ENCODE measurements at places on chromosomes 1 and 21.

DNA sequence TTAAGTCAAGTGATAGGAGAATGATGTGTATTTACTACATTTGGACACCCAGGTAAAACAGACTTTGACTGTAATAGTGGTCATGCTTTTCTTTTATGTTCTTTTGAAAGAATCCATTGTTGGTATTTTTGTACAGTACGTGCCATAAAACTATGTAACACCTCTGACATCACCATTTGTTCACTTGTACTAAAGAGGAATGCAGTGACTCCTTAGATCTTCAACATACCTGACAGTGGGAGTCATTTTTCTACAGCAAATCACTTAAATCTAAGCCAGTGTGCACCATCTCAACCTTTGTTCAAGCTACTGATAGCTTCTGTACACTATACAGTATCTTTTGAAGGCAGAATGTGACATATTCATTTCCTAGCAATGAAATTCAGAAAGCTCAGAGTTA, 6.3 kb upstream of the PLD5 start:
- DNase-seq, result no peak

DNA sequence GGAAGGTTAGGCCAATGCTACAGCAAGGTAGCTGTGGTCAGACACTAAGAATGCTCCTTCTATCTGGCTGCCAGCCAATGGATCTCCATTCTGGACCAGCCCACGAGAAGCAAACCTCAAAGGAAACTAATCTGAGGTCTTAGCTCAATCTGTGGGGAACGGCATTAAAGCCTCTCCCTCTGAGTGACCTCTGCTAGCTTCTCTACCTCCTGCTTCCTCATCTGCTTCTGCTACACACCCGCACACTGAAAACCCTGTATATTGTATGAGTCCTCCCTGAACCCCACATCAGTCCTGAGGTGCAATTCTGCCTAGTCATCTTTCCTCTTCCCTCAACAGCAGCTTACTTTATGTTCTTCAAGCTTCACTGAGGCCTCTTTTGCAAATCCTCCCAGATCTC, 6.9 kb upstream of the GALE start:
- DNase-seq, result no peak

GRCh38 chr1:214524824-214525223, 26.6 kb downstream of the PTPN14 start:
- DNase-seq, result no peak

DNA sequence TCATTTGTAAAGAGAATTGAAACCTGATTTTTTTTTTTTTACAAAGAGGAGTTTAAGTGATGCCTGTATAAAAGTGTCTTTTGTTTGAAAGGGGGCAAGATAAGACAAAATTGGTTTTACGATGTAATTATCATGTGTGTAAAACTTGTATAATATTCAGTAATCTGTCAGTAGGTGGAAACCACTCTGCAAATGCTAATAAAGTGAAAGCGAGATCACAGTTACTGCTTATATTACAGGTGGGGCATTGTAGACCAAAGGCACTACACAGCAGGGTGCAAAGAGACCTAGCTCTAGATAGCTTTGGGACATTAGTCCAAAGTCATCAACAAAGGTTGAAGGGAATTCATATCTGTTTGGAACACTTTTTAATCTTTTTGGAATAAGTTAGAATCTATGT, 174.2 kb downstream of the LHX8 start:
- no peak for DNase-seq

DNA sequence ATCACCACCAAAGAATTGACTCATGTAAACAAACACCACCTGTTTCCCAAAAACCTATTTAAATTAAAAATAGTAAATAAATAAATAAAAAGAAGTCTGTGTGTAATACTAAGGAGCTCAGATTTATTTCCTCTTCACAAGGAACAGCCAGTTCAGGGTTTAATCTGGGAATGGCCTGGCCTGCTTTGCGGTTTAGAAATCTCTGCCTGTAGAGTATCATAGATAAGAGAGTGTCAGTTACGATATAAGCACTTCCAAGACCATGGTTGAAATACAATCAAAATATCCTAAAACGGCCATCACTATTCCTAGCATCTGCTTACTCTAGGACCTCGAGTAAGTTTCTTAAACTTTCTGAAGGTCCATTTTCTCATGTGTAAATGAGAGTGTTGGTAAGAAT, 274.4 kb downstream of the PLPP3 start:
- DNase-seq, result no peak

GRCh38 chr1:207861442-207862177, 49.3 kb downstream of the CD34 start:
- no peak for DNase-seq

DNA sequence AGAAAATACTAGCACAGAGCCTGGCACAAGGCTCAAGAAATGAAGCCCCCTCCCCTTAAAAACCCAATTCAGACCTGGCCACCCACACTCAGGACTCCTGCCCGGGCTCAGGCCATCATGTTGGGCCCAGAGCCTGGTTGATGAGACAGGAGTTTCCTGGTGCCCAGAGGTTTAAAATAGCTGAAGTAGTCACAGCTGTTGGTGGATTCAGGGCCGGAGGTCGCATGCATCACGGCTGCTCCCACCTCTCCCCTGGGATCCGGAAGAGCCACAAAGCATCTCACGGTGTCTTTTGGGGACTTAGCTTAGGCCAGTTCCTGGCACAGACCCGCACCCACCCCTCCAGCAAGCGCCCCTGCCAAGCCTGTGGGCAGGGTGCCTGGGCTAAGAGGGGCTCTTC, 2.6 kb upstream of the PADI2 start:
- DNase-seq, result no peak

- no peak for DNase-seq
Measured at GRCh38 chr1:231693361-231694074, 66.9 kb downstream of the DISC1 start.

DNA sequence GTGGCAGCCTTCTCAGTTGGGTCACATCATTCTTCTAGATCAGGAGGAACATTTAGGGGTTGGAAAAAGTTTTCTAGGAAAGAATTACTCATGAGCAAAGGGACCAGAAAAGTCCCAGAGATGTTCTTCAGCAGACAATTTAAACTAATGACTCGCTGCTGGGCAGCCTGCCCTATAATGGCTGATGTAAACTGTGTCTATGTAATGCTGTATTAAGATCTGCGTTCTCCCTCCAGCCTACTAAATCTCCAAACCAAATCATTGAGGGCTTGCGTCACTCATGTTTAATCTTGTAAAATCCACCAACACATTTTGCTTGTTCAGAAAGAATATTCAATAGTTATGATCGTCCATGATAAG, 92.1 kb downstream of the LRRC8C start:
- no peak for DNase-seq

GRCh38 chr1:218996362-218996761, 177.3 kb upstream of the LYPLAL1 start:
- DNase-seq, result no peak

GRCh38 chr1:87523466-87523865, 194.8 kb downstream of the LMO4 start:
- no peak for DNase-seq

GRCh38 chr1:44485934-44486460, 80.9 kb downstream of the RNF220 start:
- DNase-seq, result no peak

GRCh38 chr1:88502886-88503285, 181.2 kb upstream of the PKN2 start:
- no peak for DNase-seq

DNA sequence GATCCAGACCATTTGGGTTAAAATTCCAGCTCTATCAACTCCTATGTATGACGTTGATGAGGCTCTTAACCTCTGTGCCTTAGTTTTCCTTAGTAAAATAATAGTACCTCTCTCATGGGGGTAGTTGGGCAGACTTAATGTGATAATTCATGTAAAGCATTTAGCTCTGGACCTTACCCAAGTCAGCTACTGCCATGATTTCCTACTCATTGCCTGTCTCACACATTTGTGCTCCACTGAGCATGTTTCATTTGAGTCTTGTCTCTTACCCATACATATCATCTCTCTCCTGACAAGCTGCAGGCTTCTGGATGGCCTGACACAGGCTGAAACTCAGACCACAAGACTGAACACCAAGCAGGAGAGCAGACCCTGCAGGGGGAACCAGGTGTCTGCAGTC, 77.7 kb upstream of the ZBTB40 start:
- DNase-seq, result no peak

DNA sequence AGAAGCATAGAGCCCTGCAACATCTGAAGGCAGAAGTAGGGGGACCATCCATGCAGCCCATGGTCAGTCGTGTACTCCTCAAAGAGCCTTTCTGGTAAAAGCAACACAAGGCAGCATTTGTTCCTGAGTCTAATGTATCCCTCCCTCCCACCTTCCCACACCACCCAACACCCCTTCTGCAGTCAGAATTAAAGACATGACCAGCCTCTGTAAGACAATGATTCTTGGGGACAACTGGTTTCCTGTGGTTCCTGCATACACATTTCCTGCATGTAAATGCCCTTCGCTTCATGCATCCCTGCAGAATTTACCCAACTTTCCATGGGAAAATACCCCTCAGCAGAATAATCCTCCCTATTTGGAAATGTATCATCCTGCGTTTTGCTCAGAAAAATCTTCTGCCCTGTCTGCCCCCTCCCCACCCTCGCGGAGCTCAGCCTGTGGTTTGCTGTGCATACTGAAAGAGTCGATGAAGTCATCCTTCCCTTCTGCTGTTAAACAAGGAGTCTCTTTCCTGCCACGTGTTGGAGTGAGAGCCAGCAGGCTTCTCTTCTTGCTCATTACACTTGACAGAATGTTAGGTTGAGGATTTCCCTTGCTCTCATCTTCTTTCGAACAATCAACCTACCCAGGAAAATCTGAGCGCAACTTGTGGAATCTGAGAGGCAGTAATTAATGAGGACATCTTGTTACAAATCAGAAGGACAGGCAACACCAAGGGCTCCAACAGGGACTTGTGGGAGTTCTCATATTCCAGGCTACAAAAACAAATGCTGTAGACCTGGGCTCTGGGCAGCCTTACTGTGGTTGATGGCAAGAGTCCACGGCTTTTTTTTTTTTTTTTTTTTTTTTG, 4.7 kb downstream of the TNN start:
- DNase-seq, result peak; percentile 4

GRCh38 chr1:10431070-10431730, 967 bp downstream of the CENPS start:
- no peak for DNase-seq

- no peak for DNase-seq
Measured at GRCh38 chr1:192602757-192603156, 27.2 kb downstream of the RGS1 start.

GRCh38 chr1:114503916-114504422, 7.0 kb downstream of the TRIM33 start:
- DNase-seq, result no peak

GRCh38 chr1:161402446-161402845, 34.8 kb upstream of the CFAP126 start:
- DNase-seq, result no peak

- DNase-seq, result no peak
Measured at GRCh38 chr1:246343251-246343650, 163.8 kb downstream of the SMYD3 start.

- no peak for DNase-seq
Measured at GRCh38 chr1:59138402-59138801, 158.5 kb upstream of the FGGY start.

DNA sequence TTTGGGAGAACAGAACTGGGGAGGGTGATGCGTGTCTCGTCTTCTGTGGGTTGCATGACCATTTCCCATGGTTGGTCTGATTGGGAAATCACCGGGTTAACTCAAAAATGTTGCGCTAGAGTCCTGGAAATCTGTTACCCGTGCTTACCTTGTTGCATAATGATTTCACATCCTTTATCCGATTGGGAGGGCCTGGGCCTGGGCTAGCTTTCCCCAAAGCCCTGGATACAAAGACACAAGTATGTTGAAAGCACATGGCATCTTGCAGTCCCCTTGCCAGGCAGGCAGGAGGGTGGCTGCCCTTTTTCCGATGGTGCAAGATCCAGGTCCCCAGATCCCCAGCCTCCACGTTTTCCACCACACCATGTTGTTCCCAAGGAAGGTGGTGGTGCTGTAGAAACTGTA, 582 bp downstream of the TRPM2 start:
- peak; percentile 13 for DNase-seq

DNA sequence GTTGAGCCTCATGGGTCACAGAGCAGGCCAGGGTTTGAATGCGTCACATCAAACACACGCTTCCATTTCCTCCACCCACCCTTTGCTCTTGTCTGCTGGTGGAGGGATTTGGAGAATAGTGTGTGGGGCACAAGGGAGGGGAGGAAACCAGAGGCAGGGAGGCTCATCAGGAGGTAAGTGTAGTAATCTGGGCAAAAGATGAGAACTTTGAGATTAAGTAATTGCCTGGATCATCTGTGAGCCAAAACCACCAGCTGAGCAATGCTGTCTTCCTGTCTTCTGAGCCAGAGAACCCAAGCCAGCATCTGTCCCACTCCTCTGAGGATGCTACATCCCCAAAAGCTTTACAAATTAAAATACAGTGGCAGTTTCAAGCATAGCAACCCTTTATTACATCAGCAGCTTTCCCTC, 45.2 kb downstream of the C8B start:
- no peak for DNase-seq

- no peak for DNase-seq
Measured at GRCh38 chr1:221468546-221468945, 273.3 kb downstream of the DUSP10 start.

GRCh38 chr1:39822146-39822545, 33.5 kb upstream of the BMP8B start:
- no peak for DNase-seq

- no peak for DNase-seq
Measured at GRCh38 chr1:24727501-24728216, 17.6 kb upstream of the CLIC4 start.

DNA sequence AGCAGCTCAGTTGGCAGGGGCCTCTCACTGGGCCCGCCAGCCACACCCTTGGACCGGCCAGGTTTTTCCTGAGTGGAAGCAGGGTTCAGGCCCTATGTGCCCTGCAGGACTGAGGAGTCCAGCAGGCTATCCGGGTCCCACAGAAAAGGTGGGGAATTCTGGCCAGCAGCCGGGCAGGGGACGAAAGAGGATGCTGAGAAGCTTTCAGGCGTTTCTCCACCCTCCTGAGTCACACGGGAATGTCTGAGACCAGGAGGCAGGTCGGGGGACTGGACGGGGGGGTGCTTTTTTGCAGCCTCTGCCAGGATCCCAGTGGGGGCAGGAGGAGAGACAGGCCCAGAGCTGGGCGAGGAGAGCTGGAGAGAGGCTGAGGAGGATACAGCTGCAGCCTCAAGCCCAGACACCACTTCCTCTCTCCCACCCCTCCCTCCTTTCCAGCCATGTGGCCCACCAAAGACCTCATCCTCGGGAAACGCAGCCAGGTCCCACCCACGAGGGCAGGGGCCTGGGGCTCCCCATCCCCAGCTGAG, 105.4 kb downstream of the SPSB1 start:
- DNase-seq, result no peak

DNA sequence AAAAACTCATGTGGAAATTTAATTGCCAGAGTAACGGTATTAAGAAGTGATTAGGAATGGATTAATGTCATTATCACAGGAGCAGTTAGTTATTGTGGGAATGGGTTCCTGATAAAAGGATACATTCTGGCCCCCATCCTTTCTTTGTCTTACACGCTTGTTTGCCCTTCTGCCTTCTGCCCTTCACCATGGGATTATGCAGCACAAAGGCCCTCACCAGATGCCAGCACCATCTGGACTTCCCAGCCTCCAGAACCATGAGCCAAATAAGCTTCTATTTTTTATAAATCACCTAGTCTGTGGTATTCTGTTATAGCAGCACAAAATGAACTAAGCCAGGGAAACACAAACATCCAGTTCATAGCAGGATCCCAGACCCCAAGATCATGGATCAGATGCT, 33.9 kb upstream of the POU2F1 start:
- DNase-seq, result no peak

Data from occipital lobe (tissue), 3 donors.